ENCODE measurements at places on chromosomes 2 and 18.

DNA sequence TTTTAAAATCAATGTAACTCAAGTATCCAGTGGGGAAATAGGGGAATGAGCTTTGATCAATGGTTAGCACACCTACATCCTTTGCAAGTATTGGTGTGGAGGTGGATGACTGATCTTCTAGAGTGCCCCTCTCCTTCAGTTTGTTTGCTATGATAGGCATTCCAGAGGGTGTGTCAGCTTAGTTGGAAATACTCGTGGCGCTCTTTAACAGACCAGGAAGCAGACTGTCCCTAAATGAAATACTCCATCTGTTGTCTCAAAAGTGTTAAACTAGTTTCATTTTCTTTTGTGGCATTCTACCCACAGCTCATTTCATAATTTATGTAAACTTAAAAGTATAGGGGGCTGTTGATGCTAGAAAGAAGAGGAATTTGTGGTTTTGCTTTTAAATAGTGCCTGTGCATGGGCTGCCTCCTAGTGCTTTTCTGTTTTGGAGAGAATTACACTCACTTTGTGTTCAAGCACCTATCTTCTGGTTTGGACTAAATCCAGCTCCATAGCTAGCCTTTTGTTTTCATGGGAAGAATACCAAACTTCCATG, 66.2 kb downstream of the STAT1 start:
- peak; percentile 60 for DNase-seq

- DNase-seq: no peak
Measured at GRCh38 chr2:25303633-25304236, 38.0 kb downstream of the DNMT3A start.

DNA sequence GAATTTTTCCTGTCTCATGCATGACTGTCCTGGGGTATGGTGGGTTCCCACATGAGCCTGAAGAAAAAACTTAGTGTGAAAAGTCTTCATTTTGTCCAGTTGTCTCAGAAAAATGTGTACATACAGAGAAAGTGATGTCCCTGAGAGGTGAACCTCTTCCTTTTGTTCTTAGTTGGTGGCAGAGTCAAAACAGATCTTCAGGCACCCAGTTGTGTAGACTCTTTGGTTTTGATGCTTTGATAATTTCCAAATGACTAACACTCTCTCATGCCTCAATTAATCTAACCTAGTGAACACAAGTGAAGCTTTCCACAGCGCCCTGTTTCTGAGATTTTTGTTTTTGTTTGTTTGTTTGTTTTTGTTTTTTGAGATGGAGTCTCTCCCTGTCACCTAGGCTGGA, 273.5 kb downstream of the PIK3C3 start:
- no peak for DNase-seq

DNA sequence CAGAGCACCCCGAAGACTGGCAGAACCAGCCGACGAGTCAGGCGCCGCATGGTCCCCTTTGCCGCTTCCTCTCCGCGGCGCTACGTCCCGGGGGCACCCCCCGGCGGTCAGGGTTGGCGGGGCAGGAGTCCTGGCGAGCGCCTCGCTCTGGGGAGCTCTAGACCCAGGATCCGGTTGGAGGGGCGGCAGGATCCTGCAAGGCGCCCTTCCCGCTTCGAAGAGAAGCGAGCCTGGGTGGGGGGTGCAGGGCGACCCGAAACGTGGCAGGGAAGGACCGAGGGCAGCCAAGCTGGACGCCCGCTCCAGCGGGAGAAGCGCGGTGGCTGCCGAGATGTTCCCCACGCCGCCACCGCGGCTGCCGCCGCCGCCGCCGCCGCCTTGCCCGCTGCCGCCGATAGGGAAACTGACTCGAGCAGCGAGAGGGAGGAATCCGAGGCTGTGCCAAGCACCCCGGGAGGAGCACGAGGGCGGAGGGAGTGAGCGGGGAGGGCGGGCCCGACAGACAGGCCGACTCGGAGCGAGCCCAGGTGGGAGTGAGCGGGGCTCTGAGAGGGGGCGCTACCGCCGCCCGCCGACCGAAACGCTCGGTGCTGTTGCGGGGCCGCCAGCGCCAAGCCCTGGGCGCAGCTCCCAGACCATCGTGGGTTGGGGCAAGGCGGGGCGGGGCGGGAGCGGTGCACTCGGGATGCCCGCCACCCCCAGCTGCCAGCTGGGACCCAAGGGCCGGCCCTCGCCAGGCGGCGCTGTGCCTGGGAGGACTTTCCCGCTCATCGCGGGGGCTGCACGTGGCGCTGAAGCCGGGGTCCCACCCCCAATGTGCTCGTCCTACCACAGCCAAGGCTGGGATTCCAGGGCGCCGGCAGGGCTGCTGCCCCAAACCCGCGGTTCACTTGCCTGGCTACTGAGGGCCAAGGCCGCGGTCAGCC, at the start of gene GALNT14:
TSS of gene GALNT14 (minus strand) at position 404 of the 926 bp plus-strand sequence. CDS start at position 50, 354 bp downstream.
- DNase-seq: peak; percentile 25

DNA sequence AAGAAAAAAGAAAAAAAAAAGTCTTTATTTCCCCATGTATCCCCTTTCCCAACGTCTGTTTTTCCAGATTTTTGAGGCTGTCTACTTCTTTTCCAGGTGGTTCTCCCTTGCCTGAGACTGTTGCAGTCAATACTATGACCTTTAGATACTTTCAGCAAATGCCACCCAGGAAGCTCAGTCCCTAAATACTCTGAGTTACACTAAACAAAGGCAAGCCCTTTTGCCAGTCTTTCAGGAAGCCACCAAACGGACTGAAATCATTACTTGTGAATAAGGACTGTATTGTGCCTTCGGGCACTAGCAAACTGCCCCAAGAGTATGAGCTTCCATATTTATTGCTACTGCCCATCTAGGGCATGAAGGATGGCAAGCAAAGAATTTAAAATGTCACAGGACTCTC, 621.3 kb downstream of the SUCLG1 start:
- DNase-seq: no peak

- DNase-seq: no peak
Measured at GRCh38 chr18:69564602-69565001, 163.9 kb downstream of the DOK6 start.

GRCh38 chr2:216777637-216778273, 82.1 kb downstream of the TNP1 start:
- DNase-seq: peak; percentile 75

DNA sequence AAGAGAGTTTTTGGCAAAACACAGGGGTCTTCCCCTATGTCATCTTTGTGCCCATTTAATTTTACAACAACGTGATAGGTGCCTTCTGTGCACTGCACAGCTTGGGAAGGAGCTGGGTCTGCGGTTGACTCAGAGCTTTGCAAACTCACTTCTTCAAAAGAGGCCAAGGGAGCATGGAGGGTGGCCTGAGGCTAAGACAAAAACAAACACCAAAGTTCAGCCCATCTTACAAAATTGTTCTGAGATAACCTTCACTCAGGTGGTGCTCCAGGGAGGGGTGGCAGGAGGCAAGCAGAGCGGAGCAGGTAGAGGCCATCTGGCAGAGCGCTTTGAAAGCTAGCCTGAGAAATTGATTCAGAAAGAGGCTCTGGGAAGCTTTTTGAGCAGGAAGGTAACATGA, 9.8 kb downstream of the SOWAHC start:
- no peak for DNase-seq

GRCh38 chr18:47919916-47920315, 10.5 kb downstream of the SMAD2 start:
- DNase-seq: no peak

GRCh38 chr2:123723706-123724105, 301.4 kb upstream of the CNTNAP5 start:
- no peak for DNase-seq

DNA sequence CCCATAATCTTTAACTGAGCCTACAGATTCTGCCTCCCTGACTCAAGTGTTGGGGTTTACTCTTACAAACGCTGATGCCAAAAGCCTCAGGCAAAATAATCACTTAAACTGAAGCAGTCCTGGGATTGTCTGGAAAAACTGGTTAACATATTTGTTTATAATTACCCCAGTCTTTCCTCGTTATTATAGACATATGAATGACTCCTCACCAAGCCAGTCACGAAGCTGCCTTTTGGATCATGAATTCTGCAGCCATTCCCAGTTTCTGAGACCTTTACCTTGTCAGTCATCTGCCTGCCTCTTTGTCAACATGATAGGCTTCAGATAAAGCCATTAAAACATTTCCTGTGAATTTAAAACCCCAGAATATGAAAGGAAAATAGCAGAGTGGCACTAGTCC, 46.4 kb downstream of the MREG start:
- DNase-seq: no peak

DNA sequence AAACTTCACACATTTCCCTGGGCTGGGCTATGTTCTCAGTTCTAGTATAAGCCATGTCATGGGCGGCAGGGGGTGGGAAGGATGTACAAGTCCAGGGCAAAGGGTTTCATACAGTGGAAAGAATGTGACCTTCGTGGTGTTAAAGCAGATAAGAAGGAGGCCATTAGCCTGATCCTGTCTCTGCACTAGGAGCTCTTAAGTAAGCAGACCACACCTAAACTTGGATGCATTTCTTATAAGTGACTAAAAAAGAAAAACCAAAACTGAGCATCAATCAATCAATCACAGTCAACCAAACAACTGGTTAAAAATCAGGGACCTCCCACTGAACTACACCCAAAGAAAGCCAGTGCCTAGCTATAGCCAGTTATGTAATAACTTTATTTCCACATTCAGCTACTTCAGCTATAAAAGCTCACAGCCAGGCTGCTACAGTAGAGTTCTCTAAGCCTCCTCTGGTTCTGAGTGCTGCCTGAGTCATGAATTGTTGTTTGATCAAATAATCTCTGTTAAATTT, 46.8 kb upstream of the RIOK3 start:
- no peak for DNase-seq

DNA sequence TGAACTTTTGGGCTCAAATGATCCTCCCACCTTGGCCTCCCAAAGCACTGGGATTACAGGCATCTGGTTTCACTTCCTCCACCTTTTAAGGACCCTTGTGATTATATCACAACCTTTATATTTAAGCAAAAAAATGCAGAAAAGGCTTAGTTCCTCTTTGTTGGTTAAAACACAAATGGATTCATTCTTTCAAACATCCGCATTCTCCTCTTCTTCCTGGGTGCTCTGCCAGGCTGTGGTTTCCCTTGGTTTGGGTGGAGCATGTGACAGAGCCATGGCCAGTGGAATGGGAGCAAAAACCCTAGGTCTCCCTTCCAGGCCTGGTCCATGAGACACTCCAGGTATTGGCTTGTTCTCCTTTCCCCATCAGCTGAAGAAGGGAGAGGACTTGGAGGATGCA, 9.9 kb upstream of the SLC66A3 start:
- no peak for DNase-seq

GRCh38 chr18:77038182-77038858, 94.3 kb downstream of the MBP start:
- DNase-seq: no peak
